ENCODE measurements at places on chromosomes 4 and X. TPM values are rescaled to one million over a fixed set of nuclear protein-coding genes. Genes with fewer than 3 reads are reported as not detected.

Gene PPEF2
- not detected for polyA plus RNA-seq

Gene KIF4A
- polyA plus RNA-seq: 0.09 TPM

Gene GLRA3
- polyA plus RNA-seq: 0.28 TPM

Gene IL9R
- polyA plus RNA-seq: 0.11 TPM

Gene PAGE5
- polyA plus RNA-seq: not detected

Gene TADA2B
- polyA plus RNA-seq: 11.0 TPM

DNA sequence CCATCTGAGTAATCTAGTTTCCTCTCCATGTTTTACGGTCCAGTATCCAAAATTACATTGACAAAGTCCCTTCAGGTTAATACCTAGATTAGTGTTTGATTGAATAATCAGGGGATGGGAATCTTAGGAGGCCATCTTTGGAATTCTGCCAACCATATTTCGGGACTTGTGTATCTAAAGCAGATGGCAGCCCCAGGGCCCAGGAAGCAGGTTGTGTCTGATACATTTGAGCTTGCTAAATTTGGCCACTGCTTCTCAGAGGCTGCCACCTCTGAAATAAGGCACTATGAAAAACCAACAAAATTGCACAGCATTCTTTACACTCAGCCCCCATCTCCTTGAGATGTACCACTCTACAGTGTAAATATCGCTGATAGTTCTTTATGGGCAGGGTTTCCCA, 102.1 kb downstream of the ASB9 start:
- DNase-seq: no peak

- no peak for DNase-seq
Measured at GRCh38 chr4:84166486-84166885, 332.6 kb downstream of the NKX6-1 start.

- DNase-seq: no peak
Measured at GRCh38 chr4:116752027-116752426, 333.3 kb downstream of the TRAM1L1 start.

GRCh38 chrX:10576777-10577447, 43.5 kb downstream of the MID1 start:
- no peak for DNase-seq

DNA sequence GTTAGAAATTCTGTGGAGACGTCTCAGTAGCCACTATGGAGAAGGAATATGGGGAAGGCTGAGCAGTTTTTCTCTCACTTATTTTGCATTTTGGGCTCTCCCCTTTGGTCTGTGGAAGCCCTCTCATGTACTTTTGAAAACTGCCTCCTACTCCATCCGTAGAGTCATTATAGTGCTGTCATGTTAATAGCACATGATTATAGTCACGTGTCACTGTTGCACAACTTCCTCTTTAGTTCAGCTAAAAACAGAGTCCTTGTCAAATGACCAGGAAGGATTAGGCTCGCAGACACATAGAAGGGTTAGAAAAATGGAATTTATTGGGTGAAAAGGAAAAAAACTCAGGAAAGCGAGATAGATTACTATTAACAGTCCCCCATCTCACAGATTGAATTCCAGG, 258.2 kb upstream of the CXorf51A start:
- no peak for DNase-seq

- no peak for DNase-seq
Measured at GRCh38 chrX:39616731-39617130, 481.0 kb downstream of the BCOR start.

GRCh38 chr4:169334335-169334734, 63.6 kb upstream of the SH3RF1 start:
- DNase-seq: no peak

All from pancreas (tissue), 10 donors.